Astrocyte of the hippocampus (primary cell): ENCODE measurements at places on chromosomes 3 and 15.

GRCh38 chr3:172659246-172660002 is 51.4 kb downstream of the NCEH1 start:
- DNase-seq: peak; percentile 75

DNA sequence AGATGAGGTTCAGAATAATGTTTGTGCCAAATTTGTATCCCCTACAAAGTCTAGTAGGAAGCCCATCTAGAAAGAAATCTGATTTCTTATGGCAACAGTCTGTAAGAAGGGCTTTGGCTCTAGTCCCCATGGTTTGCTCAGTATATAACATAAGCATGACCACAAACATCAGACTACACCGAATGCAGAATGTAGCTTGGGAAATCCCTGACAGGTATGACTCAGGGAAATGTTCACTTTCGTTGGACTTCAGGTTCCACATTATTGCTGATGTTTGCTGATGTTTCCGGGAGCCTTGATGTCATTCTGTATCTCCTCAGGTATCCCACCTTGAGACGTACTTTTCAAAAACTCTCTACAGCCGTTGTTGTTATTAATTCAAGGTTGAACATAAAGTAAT is 304.4 kb upstream of the TGFBR2 start:
- DNase-seq: no peak

GRCh38 chr15:63088533-63089245 is 33.0 kb upstream of the LACTB start:
- no peak for DNase-seq

- no peak for DNase-seq
Observed at GRCh38 chr3:9117220-9117619, 132.2 kb downstream of the SRGAP3 start.

GRCh38 chr3:185717121-185717520 is 107.7 kb downstream of the IGF2BP2 start:
- peak; percentile 42 for DNase-seq

DNA sequence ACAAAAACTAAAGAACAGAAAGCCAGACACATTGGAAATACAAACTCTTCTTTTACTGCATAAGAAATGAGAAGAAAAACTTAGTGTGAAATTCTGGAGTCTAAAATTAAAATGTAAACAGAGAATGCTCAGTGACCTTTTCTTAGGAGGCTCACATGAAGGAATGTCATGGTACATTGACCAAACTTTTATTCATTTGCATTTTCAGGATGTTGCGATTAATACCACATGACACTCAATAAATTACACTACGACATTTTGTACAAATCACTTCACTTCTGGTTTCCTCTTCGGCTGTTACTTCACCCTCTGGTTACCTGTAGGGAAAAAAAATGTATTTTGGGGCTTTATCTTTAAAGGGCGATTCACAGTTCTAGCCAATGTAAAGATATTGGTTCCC is 56.4 kb upstream of the ACTC1 start:
- DNase-seq: no peak

DNA sequence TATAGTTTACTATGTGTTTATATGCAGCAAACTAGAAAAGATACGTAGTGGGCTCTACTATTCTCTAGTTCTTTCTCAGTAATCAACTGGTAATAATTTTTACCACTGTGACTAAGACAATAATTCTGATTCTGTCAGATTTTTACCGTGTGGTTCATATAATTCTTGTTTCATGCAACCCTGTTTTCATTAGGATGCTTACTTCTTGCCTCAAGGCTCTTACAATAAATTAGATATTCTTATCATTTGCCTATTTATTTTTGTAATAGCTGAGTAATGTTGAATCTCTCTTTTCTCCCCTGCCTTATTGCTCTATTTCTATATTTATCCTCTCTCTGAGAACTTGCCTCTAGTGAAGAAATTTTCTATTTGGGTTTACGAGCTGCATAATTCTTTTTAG is 524.7 kb downstream of the NAALADL2 start:
- no peak for DNase-seq

DNA sequence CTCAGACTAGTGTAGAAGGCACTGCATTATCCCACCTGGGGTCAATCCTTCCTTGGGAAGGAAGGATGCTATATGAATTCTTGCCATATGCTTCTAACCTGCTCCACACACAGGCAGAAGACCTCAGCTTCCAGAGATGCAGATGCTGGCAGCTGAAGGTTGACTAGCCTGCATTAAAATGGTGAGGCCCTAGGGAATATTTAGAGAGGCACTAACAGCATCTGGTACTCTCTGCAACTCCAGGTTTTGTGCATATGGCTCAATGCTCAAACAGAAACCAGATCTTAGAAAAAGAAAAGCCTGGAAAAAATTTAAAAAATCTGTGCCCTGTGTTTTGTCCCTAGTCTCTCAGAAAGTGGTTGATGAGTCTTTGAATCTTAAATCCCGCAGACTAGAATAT is 56.0 kb upstream of the MYRIP start:
- DNase-seq: no peak

DNA sequence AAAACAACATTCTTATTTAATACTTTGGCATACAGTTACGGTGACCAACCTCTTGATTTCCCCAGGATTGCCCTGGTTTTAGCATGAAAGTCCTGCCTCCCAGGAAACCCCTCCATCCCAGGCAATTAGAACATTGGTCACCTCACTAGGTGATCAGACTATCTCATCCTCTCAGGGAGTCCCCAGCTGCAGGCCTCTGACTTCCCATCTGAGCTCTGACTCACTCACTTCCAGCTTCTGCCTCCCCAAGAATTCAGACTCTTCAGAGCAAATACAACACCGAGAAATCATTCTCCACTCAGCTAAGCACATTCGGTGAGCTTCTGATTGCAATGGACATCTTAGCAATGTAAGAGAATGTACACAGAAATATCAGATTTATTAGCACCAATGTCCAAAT is 92.4 kb upstream of the HES1 start:
- DNase-seq: peak; percentile 70

DNA sequence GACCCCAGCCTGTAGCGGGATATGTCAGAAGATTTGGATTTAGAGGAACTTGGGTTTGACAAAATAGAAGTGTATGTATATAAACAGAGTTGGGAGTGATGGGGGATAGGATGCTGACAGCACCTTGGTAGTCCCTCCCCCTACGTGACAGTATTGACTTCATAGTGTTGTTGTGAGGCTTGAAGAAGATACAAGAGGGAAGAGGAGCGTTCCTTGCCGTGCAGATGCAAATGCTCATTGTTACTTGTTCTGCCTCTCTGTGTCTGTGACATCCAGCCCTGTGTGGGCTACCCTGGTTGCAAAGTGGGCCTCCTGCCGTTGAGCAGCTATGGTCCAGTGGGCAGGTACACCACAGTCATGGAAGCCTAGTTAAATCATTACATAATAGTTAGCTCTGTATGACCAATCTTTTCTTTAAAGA is 45.0 kb downstream of the SMAD3 start:
- DNase-seq: no peak

GRCh38 chr3:133857767-133858166 is 37.9 kb downstream of the RAB6B start:
- DNase-seq: no peak
